ENCODE measurements at places on chromosomes 1 and 21.
A peak's percentile ranks its signal among the peaks of the same experiment; 100 is the strongest.

GRCh38 chr1:162903246-162903645 lies 42.3 kb upstream of the CCDC190 start:
- DNase-seq, result no peak

- DNase-seq, result no peak
These were observed 5.0 kb downstream of the IGSF21 start for GRCh38 chr1:18112611-18113010.

- no peak for DNase-seq
These were observed 2.4 kb downstream of the TMEM201 start for GRCh38 chr1:9590945-9591668.

DNA sequence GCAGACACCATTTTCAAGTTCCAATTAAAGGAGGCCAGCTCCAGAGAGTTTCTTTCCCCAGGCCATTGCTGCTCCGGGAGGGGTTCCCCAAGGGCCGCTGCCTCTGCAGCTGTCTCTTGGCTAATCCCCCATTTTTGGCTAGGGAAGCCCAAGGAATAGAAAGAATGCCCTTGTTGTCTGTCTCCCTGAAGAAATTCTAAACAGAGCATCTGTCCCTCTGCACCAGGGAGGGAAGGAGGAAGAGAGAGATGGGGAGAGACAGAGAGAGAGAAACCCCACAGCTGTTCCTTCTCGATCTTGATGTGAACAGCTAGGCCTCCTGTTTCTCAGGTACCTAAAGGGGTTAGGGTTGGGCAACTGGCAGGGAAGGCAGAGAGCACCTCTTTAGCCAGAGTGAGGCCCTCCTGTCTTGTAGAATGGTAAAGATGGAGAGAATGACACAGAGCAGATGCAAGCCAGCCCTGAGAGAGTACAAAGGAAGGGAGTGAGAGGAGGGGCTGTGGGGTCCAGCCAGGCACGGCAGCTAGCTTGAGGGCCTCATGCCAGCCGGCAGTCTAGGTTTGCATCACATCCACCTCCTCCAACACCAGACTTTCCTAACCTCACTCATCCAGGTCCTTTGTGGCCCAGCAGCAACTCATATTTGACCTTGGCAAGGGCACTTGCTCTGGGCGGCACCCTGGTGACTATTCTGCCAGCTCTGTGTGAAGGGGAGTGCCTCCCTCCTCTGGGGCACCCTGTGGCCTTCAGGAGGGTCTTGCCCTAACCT lies 13.1 kb downstream of the OPTC start:
- no peak for DNase-seq

DNA sequence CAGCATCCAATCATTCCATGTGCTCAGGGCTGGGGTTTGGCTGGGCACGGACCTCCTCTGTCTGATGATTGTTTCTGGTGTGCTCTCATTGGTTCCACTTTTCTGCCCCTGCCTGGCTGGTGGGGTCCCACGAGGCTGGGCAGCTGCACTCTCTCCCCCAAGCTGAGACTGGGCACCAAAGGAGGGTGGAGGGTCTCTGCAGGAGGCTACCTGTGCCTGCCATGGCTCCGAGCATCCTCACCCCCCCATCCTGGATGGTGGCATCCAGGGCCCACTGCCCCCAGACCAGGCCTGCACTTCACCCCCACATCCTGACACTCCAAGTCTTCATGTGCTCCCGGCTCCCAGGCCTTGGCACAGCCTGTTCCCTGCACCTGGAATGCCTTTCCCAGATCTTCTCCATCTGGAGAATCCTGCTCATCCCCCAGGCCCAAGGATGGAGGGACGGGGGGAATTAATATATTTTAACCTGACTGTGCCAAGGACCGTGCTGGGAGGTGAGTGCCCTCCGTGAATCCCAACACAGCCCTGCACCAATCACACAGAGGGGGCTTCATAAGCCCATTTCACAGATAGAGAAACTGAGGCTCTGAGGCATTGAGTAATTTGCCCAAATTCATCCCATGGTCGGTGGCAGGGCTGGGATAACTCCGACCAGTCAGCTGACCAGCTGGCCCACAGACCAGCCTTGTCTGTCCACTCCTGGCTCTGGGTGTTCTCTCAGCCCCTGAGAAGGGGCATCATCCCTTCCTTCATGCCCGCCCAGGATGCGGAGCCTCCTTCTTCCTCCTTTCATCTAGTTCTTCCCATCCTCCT lies 403.4 kb downstream of the MATN1 start:
- DNase-seq, result no peak

GRCh38 chr1:219294251-219294650 lies 120.6 kb downstream of the LYPLAL1 start:
- DNase-seq, result no peak

DNA sequence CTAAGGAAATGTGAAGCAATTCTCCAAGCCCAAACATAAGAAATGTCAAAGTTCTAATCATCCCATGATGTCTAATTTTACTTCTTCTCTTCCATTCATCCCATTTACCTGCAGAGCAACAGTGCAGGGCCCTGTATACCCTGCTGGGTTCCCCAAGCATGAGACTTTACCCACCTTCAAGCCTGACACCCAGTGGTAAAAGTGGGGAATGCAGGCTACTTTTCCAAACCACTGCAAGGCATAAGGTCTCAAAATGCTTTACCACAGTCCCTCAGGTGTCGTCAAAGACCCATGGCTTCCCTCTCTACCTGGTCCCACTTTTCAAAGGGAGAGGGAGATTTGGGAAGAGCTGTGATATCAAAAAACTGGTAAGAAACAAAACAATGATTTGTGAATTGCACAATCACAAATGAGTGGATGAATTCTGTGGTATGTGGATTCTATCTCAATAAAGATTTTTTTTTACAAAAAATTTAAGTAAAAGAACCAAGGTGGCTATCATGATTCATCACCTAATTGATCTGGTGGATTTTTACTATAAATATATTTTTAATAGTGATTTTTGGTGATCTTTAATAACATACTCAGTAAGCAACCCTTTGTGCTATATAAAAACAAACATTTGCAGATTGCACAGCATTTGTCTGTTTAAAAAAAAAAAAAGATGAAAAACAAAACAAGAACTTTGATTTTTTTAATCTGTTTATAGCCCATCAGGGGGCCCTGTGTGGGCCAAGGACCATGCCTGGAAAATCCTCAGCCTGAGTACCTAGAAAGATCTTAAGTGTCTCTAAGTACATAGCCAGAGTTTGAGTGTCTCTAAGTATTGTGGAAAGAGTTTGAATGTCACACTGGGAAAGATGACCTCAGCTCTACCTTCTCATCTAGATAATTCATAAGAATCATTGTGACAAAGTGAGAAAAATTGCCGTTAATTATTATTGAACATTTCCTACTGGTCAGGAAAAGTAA lies 73.1 kb upstream of the GJB5 start:
- DNase-seq, result peak; percentile 6

- no peak for DNase-seq
These were observed 1.5 kb downstream of the GPX7 start for GRCh38 chr1:52603630-52604029.

GRCh38 chr1:111825217-111825616 lies 69.5 kb downstream of the DDX20 start:
- DNase-seq, result no peak

GRCh38 chr1:204670152-204670927 lies 15.2 kb downstream of the LRRN2 start:
- no peak for DNase-seq

GRCh38 chr21:45430521-45431501 lies 25.8 kb downstream of the COL18A1 start:
- no peak for DNase-seq

GRCh38 chr1:222420633-222421032 lies 127.3 kb downstream of the HHIPL2 start:
- peak; percentile 74 for DNase-seq

GRCh38 chr1:248388426-248388825 lies 12.9 kb downstream of the OR2T6 start:
- no peak for DNase-seq

GRCh38 chr1:50422946-50423669 lies at the start of gene DMRTA2:
Gene DMRTA2 (minus strand): TSS chr1:50423443. CDS start chr1:50421536, 1,907 bp downstream.
- DNase-seq, result no peak

GRCh38 chr1:97457446-97458089 lies 463.3 kb downstream of the DPYD start:
- no peak for DNase-seq

All from CD4-positive, alpha-beta memory T cell (primary cell).